Endothelial cell of umbilical vein (primary cell): ENCODE measurements at places on chromosomes 2 and 18. TPM values are rescaled to one million over a fixed set of nuclear protein-coding genes. Genes with fewer than 3 reads are reported as not detected.
A peak's percentile ranks its signal among the peaks of the same experiment; 100 is the strongest.

Gene GAREM1
- total RNA-seq: 1.0 and 1.1 TPM in 2 replicates

Gene USP37
- total RNA-seq: 13.1 and 14.4 TPM in 2 replicates

Gene MYOM1
- not detected in 2 replicates for total RNA-seq

Gene NRP2
- total RNA-seq: 149 and 240 TPM in 2 replicates

GRCh38 chr2:37892436-37893114, 32.5 kb upstream of the RMDN2 start:
- no peak overlapping the region for H3K27ac ChIP-seq
- no peak overlapping the region for H3K4me3 ChIP-seq
- H3K36me3 ChIP-seq: no peaks in the 10 kb centered on the region
- H3K4me1 ChIP-seq: no peaks in the 10 kb centered on the region

DNA sequence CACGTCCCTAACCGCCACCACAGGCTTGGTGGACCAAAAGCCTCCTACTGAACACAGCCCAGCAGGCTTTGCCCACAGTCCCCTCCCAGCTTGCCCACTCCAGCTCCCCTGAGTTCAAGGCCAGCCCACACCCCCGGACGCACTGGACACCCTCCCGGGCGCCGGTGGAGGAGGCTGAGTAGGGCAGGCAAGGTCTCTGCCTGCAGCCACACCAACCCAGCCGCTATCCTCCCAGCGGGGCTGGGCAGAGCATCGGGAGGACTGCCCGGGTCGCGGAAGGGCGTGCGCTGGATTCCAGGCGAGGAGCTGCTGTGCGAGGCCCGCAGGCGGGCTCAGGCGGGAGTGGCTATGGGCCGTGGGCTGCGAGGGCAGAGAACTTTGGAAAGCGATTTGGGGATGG, 49.5 kb downstream of the PLEKHB2 start:
- no peak overlapping the region for H3K4me3 ChIP-seq
- H3K27me3 ChIP-seq: no peaks in the 10 kb centered on the region
- H3K4me1 ChIP-seq: no peaks in the 10 kb centered on the region

DNA sequence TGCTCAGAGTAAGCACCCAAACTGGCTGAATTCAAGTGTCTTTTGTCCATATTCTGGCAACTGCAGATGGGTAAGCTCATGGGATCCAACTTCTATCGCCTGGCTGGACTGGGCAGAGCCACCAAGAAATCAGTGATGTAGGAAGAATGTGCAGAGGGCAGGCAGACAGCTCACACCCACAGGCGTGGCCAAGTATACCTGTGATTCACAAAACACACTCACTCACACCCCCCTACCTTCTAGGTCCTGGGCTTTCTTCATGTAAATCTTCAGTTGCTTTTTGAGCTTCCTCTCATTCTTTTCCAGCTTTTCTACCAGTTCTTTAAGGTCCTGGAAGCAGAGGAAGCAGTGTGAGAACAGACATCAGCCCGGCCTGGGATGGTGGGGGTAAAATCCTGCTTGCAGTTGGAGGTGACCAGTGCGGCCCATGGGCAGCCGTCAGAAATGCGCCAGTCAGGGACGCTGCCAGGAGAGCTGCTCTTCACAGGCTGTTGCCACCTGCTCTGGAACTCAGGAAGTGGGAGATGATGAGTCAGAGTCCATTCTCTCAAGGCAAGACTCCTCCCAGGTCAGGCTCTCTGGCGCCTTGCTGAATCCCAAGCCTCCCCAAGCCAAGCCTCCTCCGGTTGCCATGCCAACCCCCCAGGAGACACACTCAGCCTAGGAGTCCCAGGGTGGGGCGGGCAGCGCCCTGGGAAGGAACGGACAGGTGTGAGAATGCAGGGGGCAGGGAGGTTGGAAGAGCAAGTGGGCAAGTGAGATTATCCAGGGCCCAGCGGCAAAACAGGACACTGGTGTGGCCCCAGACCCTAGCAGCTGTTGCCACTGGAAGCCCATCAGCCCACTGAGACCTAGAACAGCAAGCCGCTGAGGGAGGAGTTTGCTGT, 36.2 kb upstream of the ACAA2 start:
- H3K4me1 ChIP-seq: peaks cover 13% of the 10 kb centered on the region
- no peaks in the 10 kb centered on the region for H3K27me3 ChIP-seq
- H3K4me3 ChIP-seq: no peak overlapping the region
- H3K36me3 ChIP-seq: no peaks in the 10 kb centered on the region
- peak; percentile 80 for DNase-seq

GRCh38 chr18:3526421-3527354, 76.7 kb downstream of the TGIF1 start:
- H3K36me3 ChIP-seq: no peaks in the 10 kb centered on the region
- peaks cover 2% of the 10 kb centered on the region for H3K27me3 ChIP-seq
- no peak for DNase-seq
- H3K27ac ChIP-seq: no peak overlapping the region
- H3K4me3 ChIP-seq: no peak overlapping the region

DNA sequence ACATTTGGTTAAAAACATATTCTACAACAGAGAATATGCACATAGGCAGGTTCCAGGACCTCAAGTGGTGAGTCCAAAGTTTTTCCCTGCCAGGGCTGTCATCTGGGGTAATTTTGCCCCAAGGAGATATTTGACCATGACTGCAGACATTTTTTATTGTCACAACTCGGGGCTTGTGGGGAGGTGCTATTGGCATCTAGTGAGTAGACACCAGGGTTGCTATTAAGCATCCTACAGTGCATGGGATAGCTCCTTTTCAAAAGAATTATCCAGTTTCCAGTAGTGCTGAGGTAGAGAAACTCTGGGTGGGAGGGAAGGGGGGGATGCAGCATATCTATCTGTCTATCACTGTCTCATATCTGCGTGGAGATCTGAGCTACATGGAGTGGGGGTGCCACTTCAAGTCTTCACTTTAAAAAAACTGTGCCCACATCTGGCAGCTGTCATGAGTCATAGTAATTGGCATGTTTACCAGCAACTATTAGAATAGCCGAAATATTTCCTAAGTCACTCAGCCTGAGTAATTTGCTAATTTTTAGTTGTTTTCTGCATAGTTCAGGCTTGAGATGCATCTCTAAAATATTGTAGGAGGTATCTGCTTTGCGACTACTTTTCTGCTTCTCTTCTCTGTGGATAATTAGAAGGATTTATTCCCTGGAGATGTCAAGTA, 254.0 kb upstream of the RBMS1 start:
- DNase-seq: peak; percentile 39
- H3K27me3 ChIP-seq: no peaks in the 10 kb centered on the region
- H3K36me3 ChIP-seq: no peaks in the 10 kb centered on the region
- H3K4me3 ChIP-seq: no peak overlapping the region
- peaks cover 22% of the 10 kb centered on the region for H3K4me1 ChIP-seq

GRCh38 chr18:47677952-47678351, 252.5 kb downstream of the SMAD2 start:
- H3K4me3 ChIP-seq: no peak overlapping the region
- no peaks in the 10 kb centered on the region for H3K36me3 ChIP-seq
- H3K27ac ChIP-seq: no peak overlapping the region
- H3K4me1 ChIP-seq: no peaks in the 10 kb centered on the region
- no peaks in the 10 kb centered on the region for H3K27me3 ChIP-seq

- no peaks in the 10 kb centered on the region for H3K36me3 ChIP-seq
- no peak for DNase-seq
Observed at GRCh38 chr2:216803791-216804190, 56.1 kb downstream of the TNP1 start.

- no peak overlapping the region for H3K4me3 ChIP-seq
- peaks cover 1% of the 10 kb centered on the region for H3K36me3 ChIP-seq
- no peak overlapping the region for H3K27ac ChIP-seq
- no peak for DNase-seq
- no peaks in the 10 kb centered on the region for H3K27me3 ChIP-seq
- no peaks in the 10 kb centered on the region for H3K4me1 ChIP-seq
Observed at GRCh38 chr18:2612996-2613395, 41.6 kb downstream of the NDC80 start.

GRCh38 chr2:180203972-180204371, 196.9 kb upstream of the CWC22 start:
- H3K36me3 ChIP-seq: no peaks in the 10 kb centered on the region
- no peak overlapping the region for H3K4me3 ChIP-seq
- no peaks in the 10 kb centered on the region for H3K4me1 ChIP-seq

DNA sequence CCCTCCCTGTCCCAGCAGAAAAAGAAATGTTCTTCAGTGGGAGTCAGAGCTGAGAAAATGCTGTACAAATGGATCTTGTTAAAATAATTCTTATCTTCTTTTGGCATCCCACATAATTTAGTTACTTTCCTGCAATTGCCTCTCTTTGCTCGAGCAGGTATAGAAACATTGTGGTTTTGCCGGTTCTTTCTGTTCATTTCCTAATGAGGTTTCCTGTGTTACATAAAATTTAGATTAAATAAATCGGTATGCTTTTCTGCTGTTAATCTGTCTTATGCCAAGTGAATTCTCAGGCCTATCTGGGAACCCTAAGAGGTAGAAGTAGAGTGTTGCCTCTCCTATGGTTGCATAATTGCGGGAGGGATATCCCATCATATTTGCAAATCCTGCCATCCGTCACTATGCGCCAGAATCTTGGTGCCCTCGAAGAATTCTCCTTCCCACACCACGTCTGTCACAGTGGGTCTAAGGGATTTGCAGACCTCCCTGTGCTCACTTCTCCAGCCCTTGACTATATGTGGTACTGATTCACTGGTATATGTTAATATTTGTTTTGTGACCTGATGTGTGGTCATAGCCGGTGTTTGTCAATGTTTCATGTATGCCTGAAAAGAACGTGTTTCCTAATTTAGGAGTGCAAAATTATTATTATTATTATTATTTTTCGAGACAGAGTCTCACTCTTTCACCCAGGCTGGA, 12.2 kb upstream of the HDAC4 start:
- H3K27ac ChIP-seq: no peak overlapping the region
- no peak for DNase-seq
- no peaks in the 10 kb centered on the region for H3K36me3 ChIP-seq
- H3K4me3 ChIP-seq: no peak overlapping the region

DNA sequence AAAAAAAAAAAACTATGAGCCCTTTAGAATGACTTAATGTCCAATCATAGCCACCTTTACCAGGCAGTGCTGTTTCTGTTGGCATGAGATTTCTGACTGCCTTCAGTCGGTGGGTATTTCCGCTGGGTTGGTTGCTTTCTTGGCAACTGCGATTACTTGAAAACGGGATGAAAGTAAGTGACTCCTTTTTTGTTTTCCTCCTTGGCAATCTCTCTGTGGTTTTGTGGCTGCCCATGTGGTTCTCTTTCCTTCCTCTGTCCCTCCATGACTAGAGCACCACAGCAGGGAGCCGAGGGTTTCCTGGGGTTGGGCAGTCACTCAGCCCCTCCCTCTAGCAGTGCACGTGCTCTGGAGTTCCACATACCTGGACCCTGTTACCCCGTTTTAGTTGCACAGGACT, 112.1 kb downstream of the KLHL29 start:
- no peaks in the 10 kb centered on the region for H3K36me3 ChIP-seq
- H3K27me3 ChIP-seq: no peaks in the 10 kb centered on the region
- H3K4me3 ChIP-seq: no peak overlapping the region
- H3K4me1 ChIP-seq: peaks cover 14% of the 10 kb centered on the region
- H3K27ac ChIP-seq: no peak overlapping the region

- H3K27ac ChIP-seq: no peak overlapping the region
- H3K27me3 ChIP-seq: no peaks in the 10 kb centered on the region
- H3K36me3 ChIP-seq: no peaks in the 10 kb centered on the region
- no peak for DNase-seq
- H3K4me3 ChIP-seq: no peak overlapping the region
- no peaks in the 10 kb centered on the region for H3K4me1 ChIP-seq
Observed at GRCh38 chr2:128414946-128415778, 96.5 kb upstream of the HS6ST1 start.

DNA sequence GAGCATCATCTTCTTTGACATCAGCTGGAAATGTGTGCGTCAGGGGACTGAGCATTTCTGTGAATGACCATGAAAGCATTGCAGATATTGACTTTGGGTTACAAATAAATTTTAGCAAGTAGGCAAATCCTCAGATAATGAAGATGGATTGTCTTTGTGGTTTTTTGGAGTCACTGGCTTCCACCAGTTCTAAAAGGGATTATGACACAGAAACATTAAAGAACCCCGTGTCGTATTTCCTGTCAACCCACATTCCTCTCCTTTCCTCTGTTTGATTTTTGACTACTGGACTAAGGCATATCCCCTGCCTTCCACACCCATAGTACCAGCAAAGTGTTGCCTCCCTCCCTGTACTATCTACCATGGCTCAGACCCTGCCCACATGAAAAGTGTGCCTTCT, 268.1 kb downstream of the MYO3B start:
- no peaks in the 10 kb centered on the region for H3K4me1 ChIP-seq
- no peak for DNase-seq
- H3K27ac ChIP-seq: no peak overlapping the region
- peaks cover 4% of the 10 kb centered on the region for H3K27me3 ChIP-seq
- H3K36me3 ChIP-seq: no peaks in the 10 kb centered on the region

DNA sequence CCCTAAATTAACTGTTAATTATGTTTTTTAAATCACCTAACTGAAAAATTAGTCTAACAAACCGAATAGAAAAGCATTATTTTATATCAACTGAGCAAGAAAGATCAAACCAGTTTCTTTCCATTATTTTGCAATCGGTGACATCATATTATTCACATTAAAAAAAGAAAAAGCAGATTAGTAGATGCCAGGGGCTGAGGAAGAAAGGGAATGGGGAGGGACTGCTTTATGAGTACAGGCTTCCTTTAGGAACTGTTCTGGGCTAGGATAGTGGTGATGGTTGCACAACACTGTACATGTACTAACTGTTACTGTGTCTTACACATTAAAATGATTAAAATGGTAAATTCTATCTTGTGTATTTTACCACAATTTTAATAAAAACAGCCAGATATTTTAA, 59.3 kb downstream of the COBLL1 start:
- H3K27ac ChIP-seq: no peak overlapping the region
- DNase-seq: peak; percentile 54
- no peaks in the 10 kb centered on the region for H3K36me3 ChIP-seq
- H3K4me1 ChIP-seq: peaks cover 42% of the 10 kb centered on the region
- no peak overlapping the region for H3K4me3 ChIP-seq

DNA sequence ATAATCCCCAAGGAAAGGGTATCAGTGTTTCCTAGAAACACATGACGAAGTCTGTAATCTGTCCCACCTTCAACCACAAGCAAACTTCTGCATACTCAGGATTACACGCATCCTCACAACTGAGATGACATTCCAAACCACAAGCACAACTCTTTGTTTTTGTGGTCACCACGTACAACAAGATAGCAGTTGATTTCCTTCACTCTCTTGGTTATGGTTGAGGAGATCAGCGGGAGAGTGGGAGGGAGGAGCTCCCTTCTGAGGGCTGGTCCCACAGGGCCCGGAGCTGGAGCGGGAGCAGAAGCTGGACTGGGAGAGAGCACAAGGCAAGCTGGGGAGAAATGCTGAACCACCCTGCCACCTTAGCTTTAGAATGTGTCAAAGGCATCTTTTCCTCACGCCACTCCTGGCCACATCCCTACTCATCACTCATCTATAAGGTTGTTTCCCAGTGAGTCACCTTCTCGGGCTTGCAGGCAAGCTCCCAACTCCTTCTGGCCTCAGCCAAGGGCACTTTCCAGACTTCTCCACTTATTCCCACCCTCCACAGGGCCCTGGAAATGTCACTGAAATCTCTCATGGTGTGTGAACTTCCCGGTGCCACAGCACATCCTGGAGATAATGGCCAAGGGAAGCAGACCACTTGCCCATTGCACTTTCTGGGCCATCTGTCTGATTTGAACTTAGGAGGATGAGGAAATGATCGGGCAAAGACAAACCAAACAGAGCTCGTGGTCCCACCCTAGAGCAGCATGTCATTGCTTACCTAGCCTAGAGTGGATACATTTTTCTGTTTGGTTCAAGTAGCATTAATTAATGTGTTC, 98.9 kb upstream of the LGALSL start:
- no peak for DNase-seq
- no peak overlapping the region for H3K27ac ChIP-seq
- H3K4me3 ChIP-seq: no peak overlapping the region
- H3K36me3 ChIP-seq: no peaks in the 10 kb centered on the region
